ENCODE measurements at places on chromosomes 4 and X.
A peak's percentile ranks its signal among the peaks of the same experiment; 100 is the strongest.

- peak; percentile 28 for DNase-seq
Observed at GRCh38 chr4:22385611-22386011, 130.3 kb downstream of the ADGRA3 start.

DNA sequence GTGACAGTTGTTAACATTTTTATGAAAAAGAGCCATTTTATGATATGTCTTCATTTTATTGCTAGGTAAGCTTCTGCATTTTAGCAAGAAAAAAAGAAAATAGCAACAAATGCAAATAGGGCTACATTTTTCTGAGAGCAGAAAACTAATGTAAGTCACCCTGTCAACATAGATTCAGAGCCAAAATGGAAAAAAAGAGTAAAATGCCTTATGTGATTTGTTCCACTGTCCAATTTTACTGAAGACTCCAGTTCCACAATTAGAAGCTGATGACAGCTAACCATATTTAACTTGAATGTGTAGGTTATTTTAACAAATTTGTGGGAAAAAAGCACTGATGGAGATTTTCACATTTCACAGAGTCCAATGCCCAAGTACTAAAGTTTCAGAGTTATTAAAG is 772.3 kb downstream of the FAT4 start:
- no peak for DNase-seq

- DNase-seq: no peak
Observed at GRCh38 chrX:143634309-143634662, 1.6 kb downstream of the SLITRK4 start.

DNA sequence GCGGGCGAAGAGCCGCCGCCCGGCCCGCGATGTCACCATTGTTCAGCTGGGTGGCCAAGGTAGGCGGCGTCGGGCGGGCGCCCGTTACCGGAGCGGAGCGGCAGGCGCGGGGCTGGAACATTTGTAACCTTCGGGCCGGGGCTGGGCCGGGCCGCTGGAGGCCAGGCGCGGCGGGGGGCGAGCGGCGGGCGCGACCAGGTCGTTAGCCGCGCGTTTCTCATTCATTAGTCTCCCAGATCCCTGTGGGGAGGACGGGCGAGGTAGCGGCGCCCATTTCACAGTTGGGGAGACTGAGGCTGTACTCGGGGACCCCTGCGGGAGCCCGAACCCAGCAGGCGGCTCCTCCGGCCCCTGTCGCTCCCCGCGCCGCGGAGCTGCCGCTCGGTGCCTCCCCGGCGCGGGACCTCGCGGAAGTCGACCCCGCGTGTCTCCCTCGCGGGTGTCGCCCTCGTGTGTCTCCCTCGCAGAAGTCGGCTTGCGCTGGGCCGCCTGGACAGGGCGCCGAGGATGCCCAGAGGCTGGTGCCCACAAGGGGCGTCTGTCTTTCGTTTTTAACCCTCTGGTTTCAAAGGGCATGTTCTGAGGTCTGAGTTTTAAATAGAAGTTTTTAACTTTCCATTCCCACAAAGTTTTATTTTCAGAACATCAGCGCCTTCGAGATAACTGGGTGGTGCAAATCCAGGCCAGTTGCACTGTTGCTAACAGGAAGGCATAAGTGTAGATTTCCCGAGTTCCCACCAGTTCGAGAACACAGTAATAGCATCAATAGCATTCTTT is 17.5 kb downstream of the PTTG2 start:
- peak; percentile 38 for DNase-seq

DNA sequence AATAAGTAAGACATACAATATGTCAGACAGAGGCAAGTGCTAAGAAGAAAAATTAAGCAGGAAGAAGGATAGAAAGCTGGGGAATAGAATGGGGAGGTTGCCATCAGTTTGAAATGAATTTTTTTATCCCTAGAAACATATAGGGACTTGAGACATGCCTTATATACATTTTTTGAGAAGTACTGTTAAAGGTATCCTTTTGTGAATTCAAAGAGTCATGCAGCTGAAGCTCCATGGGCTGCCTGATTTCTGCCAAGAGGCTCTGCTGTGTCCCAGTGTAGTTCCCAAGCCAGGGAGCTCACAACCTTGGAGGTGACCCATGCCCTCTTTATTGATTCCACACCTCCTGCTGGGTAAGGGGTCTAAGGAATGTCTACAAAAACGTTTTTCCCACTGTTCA is 564.6 kb upstream of the DIPK2B start:
- DNase-seq: no peak

DNA sequence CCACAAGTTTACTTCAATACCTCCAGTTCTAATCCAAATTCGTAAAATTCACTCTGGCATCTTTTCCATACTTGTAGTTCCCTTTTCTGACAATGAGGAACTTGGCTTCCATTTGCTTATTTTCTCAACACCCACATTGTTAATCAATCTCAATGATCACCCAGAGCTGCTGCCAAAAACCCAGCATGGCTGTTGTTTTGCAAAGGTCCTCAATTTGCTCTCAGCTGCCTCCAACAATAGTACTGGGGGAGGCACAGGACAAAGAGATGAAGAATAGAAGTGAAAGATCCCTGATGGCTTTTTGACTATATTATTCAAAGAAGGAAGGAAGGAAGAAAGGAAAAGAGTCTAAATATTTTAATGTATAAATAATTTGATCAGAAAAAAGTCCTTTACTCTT is 847.8 kb downstream of the RAPGEF2 start:
- no peak for DNase-seq

GRCh38 chr4:105184316-105184980 is 37.8 kb downstream of the TET2 start:
- DNase-seq: no peak

DNA sequence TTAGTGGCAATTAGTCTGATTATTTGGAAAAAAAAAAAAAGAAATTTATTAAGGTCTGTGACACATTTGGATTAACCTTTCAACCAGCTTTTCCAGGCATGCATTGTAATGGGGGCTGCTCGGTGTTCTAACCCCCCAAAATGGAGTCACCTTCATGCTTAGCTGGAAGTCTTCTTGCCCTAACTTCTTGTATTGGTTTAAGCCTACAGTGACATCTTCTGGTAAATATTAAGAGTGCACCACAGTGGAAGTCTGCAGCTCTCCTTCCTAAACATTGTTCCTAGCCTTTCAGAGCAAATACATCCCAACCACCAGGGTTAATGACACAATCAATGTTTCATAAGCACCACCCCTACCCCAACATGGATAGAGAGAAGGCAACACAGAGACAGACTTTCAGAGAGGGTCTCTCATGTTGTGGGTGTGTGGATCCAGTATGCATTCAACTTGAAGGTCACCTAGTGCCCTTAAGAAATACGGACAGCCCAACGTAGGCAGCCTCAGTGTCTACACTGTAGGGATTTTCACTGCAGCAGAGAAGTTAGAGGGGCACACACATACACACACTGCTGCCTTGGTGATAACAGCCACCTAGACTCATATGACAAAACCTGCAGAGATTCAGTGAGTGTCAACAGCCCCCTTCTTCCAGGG is 142.9 kb upstream of the MBNL3 start:
- DNase-seq: no peak
